ENCODE measurements at places on chromosomes 1 and 21.

DNA sequence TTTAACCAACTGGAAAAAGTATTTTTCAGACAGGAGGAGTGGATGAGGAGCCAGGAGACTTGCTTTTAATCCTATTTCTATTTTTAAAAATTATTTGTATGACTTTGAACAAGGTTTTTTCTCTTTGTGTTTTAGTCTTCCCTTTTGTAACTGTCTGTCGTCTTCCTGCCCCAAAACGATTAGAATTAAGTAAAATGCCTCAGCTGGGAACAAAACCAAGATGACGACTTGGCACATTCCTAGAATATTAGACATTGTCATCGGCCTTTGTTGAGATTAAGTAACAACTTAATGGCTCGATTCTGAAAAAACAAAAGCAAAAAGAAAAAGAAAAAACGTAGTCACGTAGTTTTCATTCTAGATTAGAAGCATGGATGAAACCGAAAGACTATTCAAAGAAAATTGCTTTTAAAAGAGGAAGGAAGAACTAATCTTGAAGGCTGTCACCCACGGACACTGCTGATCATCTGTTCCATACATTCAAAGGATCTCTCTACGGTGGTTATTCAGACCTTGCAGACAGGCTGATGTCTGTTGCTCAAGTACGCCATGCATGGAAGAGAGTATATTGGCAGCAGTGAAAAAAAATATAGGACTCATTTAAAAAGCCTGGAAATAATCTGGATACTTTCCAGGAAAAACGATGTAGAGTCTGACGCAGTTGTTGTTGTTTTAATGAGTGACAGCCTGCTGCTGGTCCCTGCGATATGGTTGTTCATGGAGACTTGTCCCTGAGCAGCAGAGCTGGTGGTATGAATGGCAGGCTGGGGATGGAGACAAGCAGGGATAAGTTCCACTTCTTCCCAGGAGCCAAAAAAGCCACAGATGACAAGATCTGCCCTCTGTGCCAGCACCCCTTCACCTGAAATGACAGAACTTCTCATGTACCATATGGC is 16.8 kb downstream of the GNG4 start:
- DNase-seq: no peak

- DNase-seq: no peak
Observed at GRCh38 chr21:38326429-38326828, 69.6 kb downstream of the KCNJ15 start.

- no peak for DNase-seq
Observed at GRCh38 chr1:174266476-174266875, 107.2 kb downstream of the RABGAP1L start.

- no peak for DNase-seq
Observed at GRCh38 chr21:27359141-27359540, 392.3 kb upstream of the ADAMTS5 start.
